Neural progenitor cell (in vitro differentiated cells): ENCODE measurements at places on chromosomes 11 and 22.
A peak's percentile ranks its signal among the peaks of the same experiment; 100 is the strongest.

- no peak for DNase-seq
Observed at GRCh38 chr11:131809203-131809918, 438.9 kb downstream of the NTM start.

DNA sequence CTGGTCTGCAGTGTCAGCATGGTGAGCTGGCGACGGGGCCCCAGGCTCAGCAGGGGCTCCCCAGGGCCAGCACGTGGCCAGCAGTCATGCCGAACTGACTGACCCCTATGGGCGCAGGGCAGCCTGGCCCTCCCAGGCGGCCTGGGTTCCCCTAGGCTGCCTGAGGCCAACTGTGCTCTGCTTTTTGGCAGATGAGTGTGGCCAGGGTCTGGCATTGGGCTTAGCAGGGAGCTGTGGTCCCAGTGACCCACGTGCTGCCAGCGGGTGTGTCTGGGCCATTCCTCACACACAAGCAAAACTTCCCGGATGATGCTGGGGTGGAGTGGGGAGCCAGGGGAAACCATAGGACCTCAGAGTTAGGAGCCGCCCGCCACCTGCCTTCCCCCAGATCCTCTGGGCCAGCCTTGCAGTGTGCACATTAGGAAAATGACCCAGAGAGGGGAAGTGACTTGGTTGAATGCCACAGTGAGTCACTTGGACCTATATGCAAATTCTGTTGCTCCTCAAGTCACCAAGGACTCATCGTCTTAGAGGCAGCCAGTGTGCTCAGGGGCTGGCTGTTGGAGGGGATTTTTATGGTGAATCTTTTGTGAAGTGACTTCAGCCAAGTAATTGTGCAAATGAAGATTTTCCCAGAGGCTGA lies 6.5 kb downstream of the ADORA2A start:
- no peak for DNase-seq

DNA sequence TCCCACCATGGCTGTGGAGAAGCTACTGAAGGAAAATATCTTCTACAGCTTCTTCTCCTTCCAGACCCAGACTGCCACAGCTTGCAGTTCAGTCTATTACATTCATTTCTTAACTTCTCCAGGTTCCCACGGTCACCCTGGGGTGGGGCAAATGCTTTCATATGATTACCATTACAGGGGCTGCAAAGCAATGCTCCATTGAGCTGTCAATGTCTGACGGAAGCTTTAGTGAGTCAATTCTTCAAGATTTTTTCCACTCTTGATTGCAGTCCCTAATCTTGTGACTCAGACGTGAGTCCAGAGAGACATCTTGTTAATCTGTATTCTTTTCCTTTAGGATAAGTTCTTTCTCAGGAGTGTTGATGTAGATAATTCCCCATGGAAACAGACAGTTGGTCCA lies 233.4 kb upstream of the DDI1 start:
- no peak for DNase-seq

- DNase-seq: no peak
Observed at GRCh38 chr11:99376463-99376862, 355.7 kb downstream of the CNTN5 start.

DNA sequence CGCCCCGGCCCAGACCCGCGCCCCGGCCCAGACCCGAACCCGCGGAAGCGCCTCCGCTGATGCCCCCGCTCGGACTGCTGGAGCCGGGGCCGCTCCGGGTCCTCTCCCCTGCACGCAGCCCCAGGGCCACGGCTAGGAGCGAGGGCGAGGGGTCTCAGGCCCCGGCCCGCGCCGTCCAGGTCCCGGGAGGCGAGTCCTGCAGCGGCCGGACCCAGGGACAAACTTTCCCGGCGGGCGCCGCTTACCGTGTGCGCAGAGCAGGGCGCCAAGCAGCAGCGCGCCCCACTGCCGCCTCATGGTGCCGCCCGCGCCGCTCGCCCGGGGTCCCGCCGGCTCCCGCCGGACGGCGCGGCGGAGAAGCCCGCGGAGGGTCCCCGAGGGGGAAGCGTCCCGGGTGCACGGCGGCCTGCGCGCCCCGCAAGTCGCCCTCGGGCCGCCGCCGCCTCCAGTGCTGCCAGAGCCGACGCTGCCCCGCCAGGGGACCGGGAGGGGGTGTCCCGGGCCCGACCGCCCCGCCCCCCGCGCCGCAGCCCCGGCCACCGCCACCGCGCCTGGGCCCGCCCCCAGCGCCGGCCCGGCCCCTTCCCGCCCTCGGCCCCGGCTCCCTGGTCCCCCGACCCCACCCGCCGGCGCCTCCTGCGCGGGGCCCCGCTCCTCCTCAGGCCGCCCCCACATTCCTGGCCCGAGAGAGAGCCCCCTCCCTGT lies at the start of gene LRP4:
LRP4 (minus strand) TSS at position 468 of the 705 bp plus-strand sequence; CDS start at position 297, 171 bp downstream.
- peak; percentile 82 for DNase-seq

DNA sequence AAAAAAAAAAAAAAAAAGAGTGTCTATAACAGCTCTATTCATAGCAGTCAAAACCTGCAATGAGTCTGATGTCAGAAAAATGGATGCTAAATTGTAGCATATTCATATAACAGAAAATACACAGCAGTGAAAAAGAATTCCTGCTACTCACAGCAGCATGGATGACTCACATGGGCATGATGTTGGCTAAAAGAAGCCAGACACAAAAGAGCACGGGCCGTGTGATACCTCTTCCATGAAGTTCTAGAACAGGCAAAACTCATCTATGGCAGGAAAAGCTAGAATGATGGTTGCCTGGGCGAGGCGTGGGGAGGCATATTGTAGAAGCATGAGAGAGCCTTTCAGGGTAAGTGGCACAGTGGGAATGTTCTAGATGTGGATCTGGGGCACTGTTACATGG lies 18.9 kb downstream of the PLAAT3 start:
- DNase-seq: no peak

- peak; percentile 53 for DNase-seq
Observed at GRCh38 chr11:126133901-126134300, 71.2 kb upstream of the CDON start.

GRCh38 chr11:12604557-12605153 lies 69.6 kb upstream of the TEAD1 start:
- DNase-seq: no peak

GRCh38 chr11:57560146-57560545 lies 7.3 kb downstream of the UBE2L6 start:
- DNase-seq: no peak

- DNase-seq: no peak
Observed at GRCh38 chr11:74196781-74197486, 25.8 kb downstream of the PPME1 start.

- DNase-seq: no peak
Observed at GRCh38 chr22:19879246-19879570, 24.5 kb upstream of the GNB1L start.

GRCh38 chr11:133265530-133266035 lies 266.7 kb downstream of the OPCML start:
- no peak for DNase-seq

DNA sequence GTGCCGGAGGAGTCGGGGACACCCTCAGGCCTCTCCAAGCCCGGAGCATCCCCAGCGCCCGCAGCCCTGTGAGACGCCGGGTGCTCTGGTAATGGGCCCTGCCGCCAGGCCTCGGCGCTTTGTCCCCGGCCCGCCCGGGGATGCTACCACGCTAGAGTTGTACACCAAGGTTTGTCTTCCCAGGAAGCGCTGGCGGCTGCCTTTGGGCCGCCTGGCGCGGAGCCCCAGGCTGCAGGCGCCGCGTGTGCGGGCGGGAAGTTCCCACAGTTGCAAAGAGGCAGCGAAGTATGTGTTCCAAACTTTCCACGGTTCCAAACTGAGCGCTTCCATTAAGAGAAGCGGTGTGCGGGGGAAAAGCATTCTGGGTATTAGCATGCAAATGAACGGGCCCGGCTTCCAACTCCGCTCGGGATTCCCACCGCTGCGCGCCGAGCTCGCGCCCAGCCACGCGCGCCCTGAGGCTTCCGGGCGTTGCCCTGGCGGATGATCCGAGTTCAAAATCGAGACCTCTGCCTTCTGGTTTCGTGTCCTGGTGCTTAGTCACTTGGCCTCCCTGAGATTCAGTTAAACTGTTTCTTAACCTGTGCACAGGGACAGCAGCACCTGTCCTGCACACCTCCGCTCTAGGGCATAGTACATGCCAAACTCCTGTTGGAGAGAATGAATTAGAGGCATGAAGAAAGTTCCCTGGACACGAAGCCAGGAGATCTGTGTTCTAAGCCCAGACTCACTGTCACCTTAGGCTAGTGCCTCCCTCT lies 1.3 kb upstream of the PATZ1 start:
- DNase-seq: peak; percentile 80

- DNase-seq: no peak
Observed at GRCh38 chr22:19067696-19068348, 54.4 kb downstream of the DGCR2 start.

- DNase-seq: no peak
Observed at GRCh38 chr22:17950651-17951214, 73.6 kb downstream of the MICAL3 start.

DNA sequence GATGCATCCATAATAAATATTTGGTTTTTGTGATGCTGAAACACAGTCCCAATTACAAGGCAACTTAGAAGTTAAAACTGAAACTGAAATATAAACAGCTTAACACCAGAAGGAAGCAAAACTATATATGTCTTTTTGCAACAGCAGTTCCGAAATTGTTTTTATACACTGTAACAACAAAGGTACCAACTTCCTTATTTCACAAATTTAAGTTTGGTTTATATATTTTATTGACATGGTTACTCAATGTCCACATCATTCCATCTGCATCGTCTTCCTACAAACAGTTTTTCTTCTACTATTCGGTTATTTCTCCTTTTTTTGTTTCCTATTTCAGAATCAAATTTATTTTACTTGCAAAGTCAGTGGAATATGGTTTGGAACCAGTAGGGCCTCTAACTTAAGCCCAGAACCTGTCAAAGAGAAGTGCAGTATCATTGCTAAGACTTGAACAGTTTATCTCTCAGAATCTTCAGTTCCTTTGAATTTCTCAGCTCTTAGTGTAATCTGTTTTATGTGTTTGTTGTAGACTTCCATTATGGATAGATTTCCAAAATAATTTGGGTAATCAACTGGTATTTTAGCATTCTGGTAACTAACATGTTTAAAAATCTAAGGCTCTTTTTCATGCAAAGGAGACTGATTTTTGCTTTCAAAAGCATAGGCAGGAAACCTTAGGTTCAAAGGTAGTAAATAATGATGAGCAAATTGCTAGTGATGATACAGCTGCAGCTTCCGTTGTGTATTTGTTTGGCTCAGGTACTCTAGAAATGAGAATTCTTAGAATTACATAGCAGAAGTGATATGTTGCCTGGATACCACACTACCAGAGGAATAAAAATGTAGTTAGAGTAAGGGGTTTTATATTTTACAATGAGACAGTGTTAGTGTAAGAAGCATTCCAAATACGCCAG lies 8.2 kb upstream of the HSPA8 start:
- DNase-seq: no peak

- DNase-seq: no peak
Observed at GRCh38 chr22:26646158-26646557, 11.2 kb upstream of the MIAT start.

- no peak for DNase-seq
Observed at GRCh38 chr22:37880668-37881440, 25.2 kb upstream of the MICALL1 start.

- DNase-seq: peak; percentile 64
Observed at GRCh38 chr11:10770626-10771254, 19.7 kb downstream of the CTR9 start.

DNA sequence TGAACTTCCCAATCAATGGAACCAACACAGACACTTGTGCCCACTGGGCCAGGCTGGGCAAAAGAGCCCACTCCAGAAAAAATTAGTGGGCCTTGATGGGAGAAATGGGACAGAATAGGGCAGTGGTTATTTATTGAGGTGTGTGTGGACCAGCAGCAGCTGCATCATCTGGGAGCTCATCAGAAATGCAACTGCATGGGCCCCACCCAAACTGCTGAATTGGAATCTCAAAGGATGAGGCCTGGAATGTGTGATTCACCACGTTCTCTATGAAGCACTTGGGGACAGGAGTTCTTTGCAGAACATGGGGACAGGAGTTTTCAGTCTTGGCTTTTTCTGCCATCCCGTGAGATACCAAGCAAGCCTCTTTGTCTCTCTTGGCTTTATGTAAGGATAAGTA lies 255.6 kb upstream of the PLET1 start:
- DNase-seq: no peak

DNA sequence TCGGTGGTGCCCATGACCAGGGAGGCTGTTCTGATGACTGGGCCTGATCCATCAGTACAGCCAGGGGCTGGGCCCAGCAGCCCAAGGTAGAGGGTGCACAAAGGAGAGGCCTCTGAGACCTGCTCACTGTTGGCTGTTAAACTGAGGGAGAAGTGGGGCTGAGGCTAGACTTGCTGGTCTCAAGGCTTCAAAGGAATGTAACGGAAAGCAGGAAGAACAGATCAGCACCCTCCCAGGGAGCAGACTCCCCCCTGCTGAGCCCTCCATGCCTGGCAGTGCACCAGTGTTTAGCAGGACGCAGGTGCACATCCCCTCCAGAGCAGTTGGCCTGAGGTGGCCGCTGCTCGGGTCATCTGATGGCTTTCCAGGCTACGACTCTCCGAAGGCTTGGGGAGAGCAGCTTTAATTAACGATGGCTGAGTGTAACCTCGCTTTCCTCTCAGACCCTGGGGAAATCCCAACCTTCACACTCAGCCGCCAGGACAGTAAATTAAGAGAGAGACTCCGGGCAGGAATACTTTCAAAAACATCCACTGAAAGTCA lies 255.7 kb upstream of the NARS2 start:
- no peak for DNase-seq

- DNase-seq: no peak
Observed at GRCh38 chr11:134822897-134823296, 410.9 kb upstream of the B3GAT1 start.
